IMR-90 (cell line): ENCODE measurements at places on chromosomes 3 and 15. TPM values are rescaled to one million over a fixed set of nuclear protein-coding genes. Genes with fewer than 3 reads are reported as not detected.

DNA sequence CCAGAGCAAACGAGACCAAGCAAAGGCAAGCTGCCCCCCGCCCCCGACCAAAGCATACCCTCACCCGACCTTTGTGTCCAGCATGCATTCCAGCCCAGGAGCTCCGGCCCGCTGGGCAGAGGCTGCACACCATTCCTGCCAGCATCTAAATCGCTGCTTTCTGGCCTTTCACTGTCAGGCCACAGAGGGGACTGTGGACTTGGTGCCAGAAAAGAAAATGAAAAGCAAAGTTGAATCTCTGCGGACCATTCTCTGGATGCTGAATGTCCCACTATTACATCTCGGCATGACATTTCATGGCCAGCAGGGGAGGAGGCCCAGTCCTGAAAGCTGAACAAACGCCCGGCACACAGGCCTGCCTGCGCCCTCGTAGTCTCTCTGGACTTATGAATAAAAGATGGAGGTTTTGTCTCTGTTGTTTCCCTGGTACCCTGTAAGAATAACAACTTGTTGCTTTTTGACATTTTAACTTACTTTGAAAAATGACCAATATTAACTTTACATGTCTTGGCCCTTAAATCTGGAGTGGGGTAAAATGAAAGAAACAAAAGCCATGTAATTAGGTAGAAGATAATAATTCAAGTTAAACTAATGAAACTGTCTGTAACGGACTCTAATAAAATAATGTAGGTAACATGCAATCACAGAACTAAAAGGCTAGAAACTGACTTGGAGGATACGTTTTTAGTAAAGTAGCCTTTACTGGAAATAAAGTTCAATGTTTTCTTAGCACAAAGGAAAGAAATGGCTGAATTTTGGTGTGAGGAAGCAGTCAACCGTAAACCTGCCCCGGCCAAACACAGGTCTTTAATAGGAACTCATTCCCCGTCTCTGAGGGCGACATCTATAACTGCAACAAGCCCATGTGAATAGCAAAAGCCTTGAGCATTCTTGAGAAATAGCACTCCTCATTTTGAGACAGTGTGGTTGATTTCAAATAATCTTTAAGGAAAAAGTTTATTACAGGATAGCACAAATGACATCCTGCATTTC, 12.7 kb downstream of the IL17RD start:
- H3K27ac ChIP-seq, result no peak overlapping the region
- H3K4me3 ChIP-seq, result no peak overlapping the region
- H3K4me1 ChIP-seq, result no peaks in the 10 kb centered on the region; the same call in 1 of the 2 replicates
- DNase-seq, result no peak
- no peaks in the 10 kb centered on the region for H3K36me3 ChIP-seq

DNA sequence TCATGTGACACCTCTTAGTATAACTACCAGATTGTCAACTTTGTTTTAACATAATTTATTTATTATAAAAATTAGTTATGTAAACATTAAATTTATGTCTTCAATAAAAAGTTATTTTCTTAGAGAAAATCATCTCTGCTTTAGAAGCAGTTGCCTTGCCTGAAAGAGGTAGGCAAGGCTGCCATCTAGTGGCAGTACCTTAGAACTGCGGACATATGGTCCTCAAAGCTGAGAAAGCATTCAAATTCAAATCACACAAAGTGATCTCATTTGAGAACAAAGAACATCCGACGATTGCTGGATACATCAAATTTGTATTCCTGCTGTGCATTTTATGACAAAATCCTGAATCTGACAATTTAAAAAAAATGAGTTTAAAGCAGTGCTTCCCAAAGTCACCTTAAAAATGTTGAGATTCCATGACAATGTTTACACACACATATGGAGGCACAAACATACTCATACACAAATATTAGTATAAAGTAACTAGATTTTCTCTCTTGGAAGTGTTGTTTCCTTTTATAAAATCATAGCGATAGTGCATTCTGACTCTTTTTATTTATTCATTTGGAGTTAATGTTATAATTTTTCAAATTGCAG, 617.4 kb downstream of the CADM2 start:
- H3K36me3 ChIP-seq, result no peaks in the 10 kb centered on the region
- H3K27me3 ChIP-seq, result no peaks in the 10 kb centered on the region
- DNase-seq, result peak; percentile 55
- H3K4me3 ChIP-seq, result no peak overlapping the region
- H3K4me1 ChIP-seq, result no peaks in the 10 kb centered on the region
- no peak overlapping the region for H3K27ac ChIP-seq

DNA sequence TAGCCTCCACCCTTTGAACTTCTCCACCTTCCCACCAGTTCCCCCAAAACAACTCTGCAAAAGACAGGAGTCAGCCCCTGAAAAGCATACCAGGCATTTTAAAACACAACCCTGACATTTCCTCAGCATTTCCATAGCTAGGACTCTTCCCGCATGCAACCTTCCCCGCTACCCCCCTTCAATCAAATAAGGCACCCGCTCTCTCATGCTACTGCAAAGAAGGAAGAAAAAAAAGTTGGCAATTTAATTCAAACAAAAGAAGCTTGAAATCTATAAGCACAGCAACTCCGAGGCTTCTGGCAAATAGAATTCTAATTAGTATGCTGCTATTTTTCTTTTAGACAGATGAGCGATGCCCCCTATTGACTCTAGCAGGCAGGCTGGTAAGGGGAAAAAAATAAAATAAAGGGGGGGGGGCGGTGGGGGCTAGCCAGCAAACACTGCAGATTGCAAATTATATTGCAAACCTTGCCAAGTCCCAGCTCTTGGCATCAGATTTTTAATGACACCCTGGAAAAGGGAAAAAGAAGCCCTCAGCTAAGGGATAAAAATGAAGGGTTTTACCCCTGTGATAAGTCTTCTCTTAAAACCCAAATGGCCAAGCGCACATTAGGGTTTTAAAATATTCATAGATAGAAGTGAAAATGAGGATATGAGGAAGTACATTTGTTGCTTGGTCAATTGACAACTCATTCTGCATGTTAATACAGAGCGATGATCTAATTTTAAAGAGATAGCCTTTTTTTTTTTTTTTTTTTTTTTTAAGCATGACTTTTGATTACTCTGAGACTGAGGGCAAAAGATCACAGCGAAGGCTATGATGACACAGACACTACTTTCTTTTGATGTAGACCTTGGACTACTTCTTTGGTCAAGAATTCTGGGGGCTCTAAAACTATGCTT, 255.2 kb downstream of the NR2F2 start:
- H3K36me3 ChIP-seq, result no peaks in the 10 kb centered on the region
- no peaks in the 10 kb centered on the region; the same call in 1 of the 2 replicates for H3K27me3 ChIP-seq
- no peaks in the 10 kb centered on the region for H3K4me1 ChIP-seq
- H3K4me3 ChIP-seq, result no peak overlapping the region
- peak; percentile 6 for DNase-seq

DNA sequence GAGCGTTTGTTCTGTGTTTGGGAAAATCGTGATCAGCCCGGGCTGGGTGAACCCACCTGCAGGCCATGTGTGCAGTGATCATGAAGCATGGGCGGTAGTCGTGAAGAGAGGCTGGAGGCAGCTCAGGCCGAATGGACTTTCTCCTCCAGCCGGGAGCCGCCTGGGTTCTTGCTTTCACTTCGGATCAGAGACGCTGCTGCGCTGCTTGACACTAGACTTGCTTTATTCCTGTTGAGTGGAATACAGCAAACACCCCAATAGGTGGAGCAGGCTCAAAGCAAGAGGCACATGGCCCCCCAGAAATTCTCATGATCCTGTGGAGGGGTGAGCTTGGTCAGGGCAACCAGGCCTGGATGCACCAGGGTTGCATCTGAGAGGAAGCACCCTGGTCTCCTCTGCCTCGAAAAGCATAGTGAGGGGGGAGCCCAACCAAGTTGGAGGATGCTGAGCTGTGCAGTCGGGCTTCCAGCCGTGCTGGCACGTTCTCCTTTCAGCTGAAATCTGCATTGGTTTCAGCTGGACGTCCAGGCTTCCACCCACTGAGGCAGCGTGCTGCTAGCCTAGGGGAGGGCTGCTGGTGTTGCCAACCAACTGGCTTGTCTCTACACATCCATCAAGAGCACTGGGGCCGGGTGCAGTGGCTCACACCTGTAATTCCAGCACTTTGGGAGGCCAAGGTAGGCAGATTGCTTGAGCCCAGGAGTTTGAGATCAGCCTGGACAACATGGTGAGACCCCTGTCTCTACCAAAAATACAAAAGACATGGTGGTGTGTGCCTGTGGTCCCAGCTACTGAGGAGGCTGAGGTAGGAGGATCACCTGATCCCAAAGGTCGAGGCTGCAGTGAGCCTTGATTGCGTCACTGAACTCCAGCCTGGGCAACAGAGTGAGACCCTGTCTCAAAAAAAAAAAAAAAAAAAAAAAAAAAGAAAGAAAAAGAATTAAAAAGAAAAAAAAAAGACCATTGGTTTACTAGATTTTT, 2.8 kb upstream of the NRROS start:
- H3K36me3 ChIP-seq, result no peaks in the 10 kb centered on the region
- no peak for DNase-seq
- H3K27ac ChIP-seq, result no peak overlapping the region
- peaks cover 4% of the 10 kb centered on the region; the same call in 1 of the 2 replicates for H3K4me1 ChIP-seq

GRCh38 chr3:152638707-152639450, 196.1 kb upstream of the P2RY1 start:
- no peak for DNase-seq
- H3K27ac ChIP-seq, result no peak overlapping the region
- H3K4me3 ChIP-seq, result no peak overlapping the region
- H3K4me1 ChIP-seq, result no peaks in the 10 kb centered on the region

GRCh38 chr3:29194139-29194538, 86.7 kb upstream of the RBMS3 start:
- H3K27me3 ChIP-seq, result no peaks in the 10 kb centered on the region
- no peaks in the 10 kb centered on the region for H3K36me3 ChIP-seq
- no peak overlapping the region for H3K4me3 ChIP-seq
- no peak for DNase-seq

DNA sequence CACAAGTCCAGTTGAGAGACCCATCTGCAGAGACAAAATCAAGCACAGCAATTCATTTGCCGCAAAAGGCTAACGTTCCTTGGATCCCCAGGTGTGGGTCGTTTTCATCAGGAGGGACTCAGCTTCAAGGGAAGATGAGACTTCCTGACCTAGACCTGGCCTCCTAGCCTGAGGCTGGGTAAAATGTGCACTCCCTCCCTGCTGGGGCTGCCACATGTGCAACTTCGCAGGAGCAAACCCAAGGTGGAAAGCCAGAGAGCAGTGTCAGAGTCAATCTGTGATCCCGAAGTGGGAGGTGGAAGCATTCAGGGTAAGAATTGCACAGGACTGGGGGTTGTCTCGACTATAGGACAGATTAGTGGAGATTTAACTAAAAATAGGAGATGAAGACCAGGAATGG, 164.7 kb upstream of the UMPS start:
- H3K36me3 ChIP-seq, result no peaks in the 10 kb centered on the region
- H3K27ac ChIP-seq, result no peak overlapping the region
- no peak for DNase-seq
- no peaks in the 10 kb centered on the region; the same call in 1 of the 2 replicates for H3K4me1 ChIP-seq
- H3K4me3 ChIP-seq, result no peak overlapping the region

DNA sequence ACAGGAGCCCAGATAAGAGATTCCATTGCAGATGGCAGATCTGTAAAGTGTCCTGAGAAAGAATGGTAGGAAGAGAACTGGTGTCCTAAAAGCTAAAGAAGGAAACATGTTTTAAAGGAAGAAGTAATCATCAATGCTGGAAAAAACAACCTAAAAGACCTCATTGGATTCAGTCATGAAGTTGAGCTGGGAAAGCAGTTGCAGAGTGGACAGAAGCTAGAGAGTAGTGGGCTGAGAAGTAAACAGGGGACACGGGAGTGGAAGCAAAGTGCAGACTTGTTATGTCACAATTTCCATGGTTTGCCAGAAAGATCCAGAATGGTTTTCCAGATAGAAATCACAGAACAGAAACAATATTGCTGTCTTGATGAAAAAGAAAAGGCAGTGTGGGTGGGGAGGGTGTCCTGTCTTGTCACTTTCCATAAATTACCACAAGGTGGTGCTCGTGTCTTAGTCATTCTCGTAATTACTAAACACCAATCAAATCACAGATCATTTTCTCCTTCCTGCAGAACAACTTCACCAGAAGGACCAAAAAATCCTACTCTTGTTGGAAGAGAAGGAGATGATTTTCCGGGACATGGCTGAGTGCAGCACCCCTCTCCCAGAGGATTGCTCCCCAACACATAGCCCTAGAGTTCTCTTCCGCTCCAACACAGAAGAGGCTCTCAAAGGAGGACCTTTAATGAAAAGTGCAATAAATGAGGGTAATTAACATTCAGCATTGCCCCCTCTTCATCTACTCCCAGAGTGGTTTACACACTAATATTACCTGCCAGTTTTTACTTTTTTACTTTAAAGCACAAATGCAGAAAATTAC, 64.5 kb downstream of the KLHL25 start:
- peaks cover 21% of the 10 kb centered on the region for H3K36me3 ChIP-seq
- H3K27ac ChIP-seq, result no peak overlapping the region
- no peak overlapping the region for H3K4me3 ChIP-seq
- H3K4me1 ChIP-seq, result peaks cover 4% of the 10 kb centered on the region

- H3K36me3 ChIP-seq, result no peaks in the 10 kb centered on the region
- no peaks in the 10 kb centered on the region for H3K27me3 ChIP-seq
- H3K27ac ChIP-seq, result no peak overlapping the region
- DNase-seq, result no peak
These were observed 390.4 kb downstream of the MCTP2 start for GRCh38 chr15:94621736-94622135.

Gene CCRL2
- 0.28 and 0.36 TPM in 2 replicates for total RNA-seq

Gene DPPA2
- not detected in 2 replicates for total RNA-seq

Gene CLDN18
- total RNA-seq, result not detected in 2 replicates
